AG10803 (cell line): ENCODE measurements at places on chromosomes 1 and 21.

GRCh38 chr1:162373541-162374260, 3.0 kb downstream of the SPATA46 start:
- peak; percentile 8 for DNase-seq

DNA sequence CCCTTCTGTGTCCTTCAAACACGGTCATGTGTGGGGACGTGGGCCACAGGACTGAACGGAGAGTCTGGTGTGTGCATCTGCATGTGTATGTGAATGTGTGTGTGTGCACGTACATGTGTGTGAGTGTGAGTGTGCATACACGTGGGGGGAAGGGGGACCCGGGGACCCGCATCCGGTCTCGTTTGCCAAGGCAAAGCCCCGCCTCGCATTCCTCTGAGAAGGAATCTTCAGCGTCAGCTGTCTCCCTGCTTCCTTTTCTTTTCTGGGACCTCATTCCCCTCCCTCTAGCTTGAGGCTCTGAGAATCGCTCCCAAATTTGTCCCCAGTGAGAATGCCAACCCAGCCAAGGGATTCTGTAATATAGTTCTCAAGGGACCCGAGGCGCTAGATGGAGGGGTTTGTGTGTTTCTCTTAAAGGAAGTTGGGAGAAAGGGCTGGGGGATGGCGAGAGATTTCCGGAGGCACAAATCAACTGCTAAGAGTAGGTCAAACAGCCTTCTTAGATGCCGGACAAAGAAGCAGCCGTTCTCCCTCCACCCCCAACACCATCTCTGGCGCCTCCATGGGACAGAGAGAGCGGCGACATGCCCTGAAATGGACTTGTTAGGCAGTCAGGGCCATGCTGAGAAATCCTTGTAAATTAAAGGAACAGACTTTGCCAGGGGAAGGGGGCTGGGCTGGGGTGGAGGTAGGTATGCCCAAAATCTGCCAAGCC, 6.6 kb downstream of the IFFO2 start:
- peak; percentile 79 for DNase-seq

- no peak for DNase-seq
Measured at GRCh38 chr1:166007176-166007575, 159.6 kb downstream of the FAM78B start.

DNA sequence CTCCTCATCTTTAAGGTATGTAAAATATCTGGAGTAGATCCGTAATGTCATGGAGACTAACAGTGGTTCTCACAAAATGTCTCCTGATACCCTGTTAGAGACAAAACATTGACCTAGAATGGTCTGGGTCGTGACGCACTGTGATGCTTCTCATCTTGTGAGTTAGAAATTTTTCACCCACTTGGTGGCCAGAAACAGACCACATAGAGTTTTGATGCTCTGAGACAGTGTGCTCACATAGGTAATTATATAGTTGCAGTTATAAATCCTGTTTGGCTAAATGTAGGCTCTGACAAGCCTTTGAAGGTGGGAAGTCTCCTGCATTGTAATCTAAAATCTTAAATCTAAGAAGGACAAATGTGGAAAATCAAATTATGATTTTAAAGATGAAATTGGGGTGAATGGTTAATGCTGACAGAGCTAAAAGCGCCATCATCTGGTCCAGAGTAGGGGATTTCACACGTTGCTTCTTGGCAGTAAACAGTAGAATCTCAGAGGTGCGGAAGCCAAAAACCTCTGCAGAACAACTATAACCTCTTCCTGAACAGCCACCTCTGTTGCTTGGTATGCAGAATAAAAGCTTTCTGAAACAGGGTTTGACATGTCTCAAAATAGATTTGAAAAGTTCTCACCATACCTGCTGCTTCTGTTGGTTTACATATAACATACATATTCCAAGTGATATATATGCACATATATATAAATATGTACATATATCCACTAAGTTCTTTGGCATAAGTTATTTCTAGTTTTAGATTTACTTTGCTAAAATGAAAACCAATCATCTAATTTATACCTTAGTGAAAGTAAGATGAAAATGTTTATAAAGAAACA, 17.1 kb downstream of the RPAP2 start:
- DNase-seq: no peak

- DNase-seq: no peak
Measured at GRCh38 chr1:101079341-101079740, 53.8 kb upstream of the DPH5 start.

- DNase-seq: no peak
Measured at GRCh38 chr1:101060992-101061391, 35.4 kb upstream of the DPH5 start.
